Neural progenitor cell (in vitro differentiated cells): ENCODE measurements at places on chromosomes 5 and 9. TPM values are rescaled to one million over a fixed set of nuclear protein-coding genes. Genes with fewer than 3 reads are reported as not detected.

The SLC45A2 gene
- 0.06 TPM in 1 of 2 replicates, not detected in the other for total RNA-seq

The ENHO gene
- 4.4 and 21.3 TPM in 2 replicates for total RNA-seq

The SLC34A1 gene
- not detected in 2 replicates for total RNA-seq

The ABLIM3 gene
- not detected in 2 replicates for total RNA-seq

The CAST gene
- total RNA-seq, result 49.8 and 64.6 TPM in 2 replicates

The RGMB gene
- total RNA-seq, result 27.4 and 33.8 TPM in 2 replicates

The TAF11L5 gene
- not detected in 2 replicates for total RNA-seq

DNA sequence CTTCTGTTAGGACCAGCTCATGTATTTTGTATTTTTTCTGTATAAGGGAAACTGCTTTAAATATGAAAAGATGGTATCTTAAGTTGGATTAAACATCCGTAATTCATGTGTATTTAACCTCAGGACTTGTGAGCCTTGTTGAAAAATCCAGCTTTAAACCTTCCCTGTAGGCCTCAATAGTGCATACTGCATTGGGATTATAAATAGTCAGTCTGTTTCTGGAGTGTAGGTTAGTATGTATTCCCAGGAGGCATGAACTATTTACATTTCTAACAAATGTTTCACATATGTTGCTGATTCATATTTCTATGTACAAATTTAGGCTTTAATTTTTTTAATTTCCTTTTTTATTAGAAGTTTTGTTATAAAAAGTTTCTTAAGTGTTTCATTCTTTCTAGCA, 137.9 kb upstream of the GRHPR start:
- DNase-seq, result no peak

DNA sequence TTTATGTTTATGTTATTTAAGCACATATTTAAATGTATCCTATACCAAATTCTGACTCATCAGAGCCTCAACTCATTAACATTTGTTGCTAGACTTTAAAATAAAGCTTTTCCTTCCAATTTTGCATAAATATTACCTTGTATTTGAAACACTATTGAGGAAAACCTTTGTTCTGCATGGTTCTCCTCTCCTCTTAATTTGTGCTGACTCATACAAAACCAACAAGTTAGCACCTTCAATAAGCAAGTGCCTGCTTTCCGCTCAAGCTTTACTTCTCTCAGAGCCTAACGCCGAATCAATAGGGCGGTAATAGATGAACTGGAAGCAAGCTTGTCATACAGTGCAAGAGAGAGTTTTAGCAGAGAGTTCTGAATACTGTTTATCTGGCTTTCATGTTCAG, 7.9 kb downstream of the AMACR start:
- no peak for DNase-seq

DNA sequence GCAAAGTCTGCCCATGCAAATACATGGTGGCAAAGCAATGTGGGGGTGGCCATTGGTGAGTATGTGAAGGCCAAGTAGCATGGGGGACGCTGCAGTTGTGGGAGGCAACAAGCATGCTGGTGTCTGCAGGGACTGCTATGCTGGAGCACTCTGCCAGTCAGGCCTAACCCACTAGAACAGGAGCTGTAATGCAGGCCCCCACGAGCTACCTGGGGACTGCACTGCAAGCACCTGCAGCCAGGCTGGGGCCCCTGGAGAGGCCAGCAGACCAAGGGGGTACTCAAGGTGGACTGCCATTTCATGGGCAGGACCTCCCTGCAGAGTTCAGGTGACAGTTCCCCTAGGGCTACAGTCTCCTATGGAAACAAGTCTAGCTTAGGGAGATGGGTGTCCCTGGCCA, 183.8 kb upstream of the PDE4D start:
- no peak for DNase-seq

DNA sequence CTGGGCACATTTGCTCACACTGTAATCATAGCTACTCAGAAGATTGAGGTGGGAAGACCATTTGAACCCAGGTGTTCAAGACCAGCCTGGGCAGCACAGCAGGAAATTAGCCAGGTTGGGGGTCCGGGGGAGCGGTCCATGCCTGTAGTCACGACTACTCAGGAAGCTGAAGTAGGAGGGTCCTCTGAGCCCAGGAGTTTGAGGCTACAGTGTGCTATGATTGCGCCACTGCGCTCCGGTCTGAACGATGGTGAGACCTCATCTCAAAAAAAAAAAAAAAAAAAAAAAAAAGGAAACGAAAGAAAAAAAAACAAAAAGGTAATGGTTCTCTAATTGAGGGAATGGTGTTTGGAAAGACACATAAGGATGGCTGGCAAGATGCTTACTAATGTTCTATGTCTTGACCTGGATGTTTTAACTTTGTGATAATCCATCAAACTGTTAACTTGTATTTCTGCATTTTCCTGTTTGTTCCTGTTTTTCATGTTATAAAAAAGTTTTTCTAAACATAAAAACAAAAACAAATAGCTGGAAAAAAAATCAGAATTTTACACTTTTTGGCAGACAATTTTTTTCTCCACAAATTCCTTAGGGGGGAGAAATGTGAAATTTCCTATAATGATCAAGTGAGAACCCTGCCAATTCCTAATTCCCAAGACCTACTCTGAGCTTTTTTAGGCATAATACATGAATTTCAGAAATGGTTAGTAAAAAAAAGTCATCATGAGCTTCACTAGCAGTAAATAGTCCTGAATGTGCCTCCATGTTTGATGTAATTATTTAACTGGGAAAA, 96.9 kb downstream of the DENND1A start:
- DNase-seq, result no peak

GRCh38 chr5:58641533-58641932, 58.7 kb downstream of the RAB3C start:
- no peak for DNase-seq

DNA sequence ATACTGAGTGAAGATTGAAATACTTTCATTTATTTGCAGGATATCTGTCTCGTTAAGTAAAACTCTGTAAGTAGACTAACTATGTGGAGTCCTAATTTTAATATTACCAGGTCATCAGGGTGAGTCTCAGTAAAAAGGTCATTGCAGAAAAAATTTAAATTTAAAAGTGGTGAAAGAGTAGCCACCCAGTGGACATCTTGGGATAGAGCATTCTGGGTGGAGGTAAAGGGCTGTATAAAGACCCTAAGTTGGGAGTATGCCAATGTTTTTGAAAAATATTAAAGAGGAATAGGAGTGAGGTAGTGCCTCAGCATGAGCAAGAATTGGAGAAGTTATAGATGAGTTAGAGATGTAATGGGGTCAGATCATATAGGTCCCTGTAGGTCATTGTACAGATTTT, 145.5 kb downstream of the HMHB1 start:
- DNase-seq, result no peak

GRCh38 chr9:134445000-134445399, 118.7 kb downstream of the RXRA start:
- no peak for DNase-seq

- peak; percentile 57 for DNase-seq
Measured at GRCh38 chr9:135365013-135365768, 114.4 kb upstream of the PPP1R26 start.

- no peak for DNase-seq
Measured at GRCh38 chr9:34507966-34508365, 14.8 kb downstream of the ENHO start.

GRCh38 chr5:148740079-148740858, 85.9 kb upstream of the HTR4 start:
- no peak for DNase-seq

GRCh38 chr9:36479101-36479500, 79.0 kb upstream of the RNF38 start:
- DNase-seq, result no peak

DNA sequence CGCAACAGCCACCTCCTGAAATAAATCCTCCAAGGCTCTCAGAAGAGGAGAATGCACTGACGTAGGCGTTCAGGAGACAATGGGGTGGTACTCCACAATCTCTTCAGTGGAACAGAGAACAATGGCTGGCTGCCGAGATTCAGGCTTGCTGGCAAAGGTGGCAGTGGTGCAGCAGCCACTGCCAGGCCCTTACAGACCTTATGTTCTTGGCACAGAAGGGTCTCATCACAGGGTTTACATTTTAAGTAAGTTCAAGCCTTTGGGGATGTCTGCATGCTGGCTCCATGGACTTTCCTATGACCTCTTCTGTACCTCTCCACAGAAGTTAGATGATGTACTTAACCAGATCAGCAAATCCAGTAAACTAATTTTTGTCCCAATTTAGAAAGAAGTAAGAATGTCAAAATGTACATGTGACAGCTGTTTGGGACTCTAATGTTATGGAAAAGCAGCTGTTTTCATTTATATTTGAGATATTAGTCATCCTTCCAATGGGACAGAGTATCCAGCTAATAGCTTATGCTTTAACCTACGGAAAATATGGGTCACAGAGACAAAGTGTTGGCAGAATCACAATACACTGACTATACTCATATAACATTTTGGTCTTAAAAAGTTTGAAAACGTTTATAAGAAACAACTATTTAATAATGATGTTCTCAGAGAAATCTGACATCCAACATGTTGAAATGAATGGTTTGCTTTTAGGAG, 180.9 kb downstream of the MAPKAP1 start:
- no peak for DNase-seq

DNA sequence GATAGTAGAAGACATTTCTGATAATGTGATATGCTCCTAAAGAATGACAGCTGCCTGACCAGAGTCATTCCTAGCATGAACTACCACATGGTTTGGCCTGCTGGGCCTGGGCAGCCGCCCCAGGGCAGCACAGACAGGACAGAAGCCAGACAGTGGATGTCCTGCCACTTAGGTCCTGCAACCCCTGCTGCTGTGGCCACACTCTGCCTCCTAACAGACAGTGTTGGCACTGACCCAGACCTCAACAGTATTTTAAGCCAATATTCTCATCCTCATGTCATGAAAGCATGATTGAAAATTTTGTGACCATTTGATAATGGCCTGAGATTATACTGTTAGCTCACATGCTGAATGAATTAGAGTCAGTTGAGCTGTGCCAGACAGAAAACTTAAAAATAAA, 15.8 kb downstream of the CENPP start:
- DNase-seq, result no peak
